ENCODE measurements at places on chromosomes 2 and 18. TPM values are rescaled to one million over a fixed set of nuclear protein-coding genes. Genes with fewer than 3 reads are reported as not detected.

ACKR3 gene
- 1.3 TPM for total RNA-seq

CERS6 gene
- total RNA-seq = 8.4 TPM

ZNF385B gene
- not detected for total RNA-seq

FOXI3 gene
- not detected for total RNA-seq

MYOM1 gene
- total RNA-seq = 0.92 TPM

GRCh38 chr18:25279961-25280360 lies 72.0 kb downstream of the ZNF521 start:
- DNase-seq = no peak

GRCh38 chr2:168192839-168193616 lies 54.4 kb downstream of the STK39 start:
- DNase-seq = no peak

- DNase-seq = no peak
These were observed 16.1 kb upstream of the MFSD2B start for GRCh38 chr2:23993736-23994269.

DNA sequence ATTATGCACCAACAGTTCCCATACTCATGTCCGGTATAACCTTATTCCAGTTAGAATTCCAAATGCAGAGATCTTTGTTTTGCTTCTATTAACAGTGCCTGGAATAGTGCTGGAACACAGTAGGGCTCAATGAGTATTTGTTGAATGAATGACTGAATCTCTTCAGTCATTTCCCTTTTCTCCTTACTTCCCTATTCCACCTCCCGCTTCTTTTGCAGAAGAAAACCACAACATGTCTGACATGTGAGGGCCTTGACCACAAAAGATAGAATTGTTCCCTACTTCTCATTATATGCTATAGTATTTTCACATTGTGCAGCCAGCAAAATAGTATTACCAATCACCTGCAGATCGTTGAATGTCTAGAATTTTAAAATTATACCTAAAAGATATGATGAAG lies 19.5 kb upstream of the HNRNPLL start:
- no peak for DNase-seq

DNA sequence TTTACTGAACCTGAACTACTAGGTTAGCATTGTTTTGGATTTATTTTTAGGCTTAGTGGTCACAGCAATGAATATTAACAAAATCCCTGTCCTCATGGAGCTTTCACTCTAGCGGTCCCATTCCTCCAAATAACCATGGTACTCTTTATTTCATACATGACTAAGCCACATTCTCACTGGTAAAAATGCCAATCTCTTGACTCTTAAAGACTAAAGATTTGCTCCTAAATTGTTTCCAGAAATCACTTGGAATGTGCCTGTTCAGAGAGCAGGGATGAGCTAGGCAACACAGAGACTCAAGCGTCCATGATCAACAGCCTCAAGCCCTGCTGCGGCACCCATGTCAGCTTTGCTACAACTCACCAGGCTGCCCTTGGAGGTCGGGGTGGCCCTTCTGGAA lies 13.5 kb downstream of the LMAN1 start:
- DNase-seq = no peak

- DNase-seq = no peak
These were observed 138.6 kb upstream of the SERTAD2 start for GRCh38 chr2:64792300-64792699.

DNA sequence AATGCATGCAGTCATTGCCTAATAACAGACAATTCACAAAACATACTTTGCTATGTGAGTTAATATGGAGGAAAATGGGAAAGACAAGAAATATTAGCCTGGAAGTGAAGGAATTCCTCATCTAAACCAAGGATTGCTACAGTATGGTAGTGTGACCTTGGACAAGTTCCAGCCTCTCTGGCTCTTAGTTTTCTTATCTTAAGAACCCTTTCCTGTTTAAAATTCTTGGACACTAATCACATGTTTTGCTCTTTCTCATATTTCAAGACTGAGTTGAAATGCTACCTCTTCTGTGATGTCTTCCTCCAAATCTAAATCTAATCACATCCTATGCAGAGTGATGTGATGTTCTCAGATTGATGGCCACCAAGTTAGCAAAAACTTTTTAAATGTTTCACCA lies 20.8 kb upstream of the ADAM23 start:
- no peak for DNase-seq

DNA sequence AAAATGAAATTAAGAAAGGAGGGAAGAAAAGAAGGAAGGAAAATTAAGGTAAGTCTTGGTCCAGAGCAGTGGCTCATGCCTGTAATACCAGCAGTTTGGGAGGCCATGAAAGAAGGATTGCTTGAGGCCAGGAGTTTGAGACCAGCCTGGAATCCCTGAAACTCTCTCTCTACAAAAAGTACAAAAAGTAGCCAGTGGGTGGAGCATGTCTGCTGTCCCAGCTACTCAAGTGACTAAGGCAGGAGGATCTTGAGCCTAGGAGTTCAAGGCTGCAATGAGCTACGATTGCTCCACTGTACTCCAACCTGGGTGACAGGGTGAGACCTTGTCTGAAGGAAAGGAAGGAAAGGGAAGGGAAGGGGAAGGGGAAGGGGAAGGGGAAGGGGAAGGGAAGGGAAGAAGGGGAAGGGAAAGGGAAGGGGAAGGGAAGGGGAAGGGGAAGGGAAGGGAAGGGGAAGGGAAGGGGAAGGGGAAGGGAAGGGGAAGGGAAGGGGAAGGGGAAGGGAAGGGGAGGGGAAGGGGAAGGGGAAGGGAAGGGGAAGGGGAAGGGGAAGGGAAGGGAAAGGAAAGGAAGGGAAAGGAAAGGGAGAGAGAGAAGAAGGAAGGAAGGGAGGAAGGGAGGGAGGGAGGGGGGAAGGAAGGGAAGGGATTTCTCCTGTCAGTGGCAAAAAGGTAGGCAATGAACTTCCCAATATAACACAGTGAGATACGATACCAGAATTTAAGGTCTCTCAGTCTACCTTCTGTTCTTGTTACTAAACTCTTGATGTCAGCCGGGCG lies 412.8 kb downstream of the CMPK2 start:
- no peak for DNase-seq

- no peak for DNase-seq
These were observed 51.6 kb downstream of the GALNT14 start for GRCh38 chr2:31086590-31086989.

DNA sequence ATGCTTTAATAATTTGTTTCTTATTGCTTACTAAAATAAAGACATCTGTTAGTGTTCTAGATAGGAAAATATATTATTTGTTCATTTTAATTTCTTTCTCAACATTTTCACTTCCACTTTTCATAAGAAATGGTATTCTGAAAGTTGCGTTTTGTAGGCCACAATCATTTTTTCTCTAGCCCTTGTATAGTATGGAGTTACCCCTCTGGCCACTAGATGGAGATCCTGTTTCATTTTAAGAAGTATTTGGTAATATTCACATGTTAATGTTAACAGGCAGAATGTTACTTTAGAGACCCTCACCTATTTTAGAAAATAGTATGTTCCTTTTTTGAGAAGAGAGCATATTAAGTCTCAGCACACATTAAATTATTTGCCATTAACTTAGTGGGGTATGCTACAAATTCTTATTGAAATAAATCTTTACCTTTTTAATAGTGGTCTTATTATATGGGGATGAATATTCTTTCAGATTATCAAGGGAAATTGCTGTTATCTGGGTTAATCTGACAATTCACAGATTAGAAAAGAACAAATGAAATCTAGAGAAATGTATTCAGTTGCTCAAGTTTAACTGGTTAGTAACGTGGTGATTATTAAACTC lies 73.9 kb upstream of the TTC27 start:
- DNase-seq = no peak

GRCh38 chr2:30262716-30263309 lies 31.5 kb downstream of the LBH start:
- DNase-seq = no peak

DNA sequence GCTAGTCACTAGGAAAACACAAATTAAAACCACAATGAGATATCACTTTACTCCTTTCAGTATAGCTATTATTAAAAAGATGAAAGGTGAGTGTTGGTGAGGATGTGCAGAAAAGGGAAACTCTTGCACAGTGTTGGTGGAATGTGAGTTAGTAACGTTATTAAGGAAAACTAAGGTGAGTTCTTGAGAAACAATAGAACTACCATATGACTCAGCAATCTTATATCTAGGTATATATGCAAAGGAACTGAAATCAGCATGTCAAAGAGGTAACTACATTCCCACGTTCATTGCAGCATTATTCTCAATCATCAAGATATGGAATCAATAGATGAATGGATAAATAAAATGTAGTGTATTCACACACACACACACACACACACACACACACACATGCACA lies 117.3 kb upstream of the HNMT start:
- no peak for DNase-seq

Measured in T-helper 17 cell (primary cell).